Stimulated activated CD8-positive, alpha-beta memory T cell treated with anti-CD3 and anti-CD28 coated beads, Interleukin-15, amount 100 ng/mL, for 1 hour (primary cell): ENCODE measurements at places on chromosomes 2 and 18.

DNA sequence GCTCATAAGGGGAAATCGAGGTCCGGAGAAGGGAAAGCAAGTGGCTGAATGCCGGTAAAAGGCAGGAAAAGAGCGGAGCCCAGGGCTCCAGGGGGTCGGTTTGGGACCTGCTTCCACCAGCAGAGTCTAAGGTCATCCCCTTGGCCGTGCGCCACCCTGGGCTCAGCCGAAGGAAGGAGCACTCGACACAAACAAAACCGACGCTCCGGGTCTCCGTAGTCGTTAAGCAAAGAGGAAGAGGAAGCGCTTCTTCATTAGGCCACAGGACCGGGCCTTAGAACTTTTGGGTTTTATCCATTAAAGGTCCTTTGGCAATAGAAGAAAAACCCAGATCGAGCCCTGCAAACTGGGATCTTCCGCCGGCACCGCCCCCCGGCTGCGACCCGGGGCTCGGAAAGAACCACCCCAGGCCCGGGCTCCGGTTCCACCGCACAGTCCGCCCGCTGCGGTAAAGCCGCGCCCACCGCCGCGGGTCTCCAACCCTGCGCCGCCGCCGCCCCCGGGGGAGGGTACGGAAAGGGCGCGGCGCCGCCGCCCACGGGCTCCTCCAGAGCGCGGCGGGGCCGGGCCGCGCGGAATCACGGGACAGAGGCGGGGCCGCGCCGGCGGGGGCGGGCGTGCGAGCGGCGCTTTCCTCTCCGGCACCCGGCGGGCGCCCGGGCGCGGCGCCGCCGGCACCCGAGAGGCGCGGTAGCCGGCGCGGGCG is at the start of gene TTL:
TSS of gene TTL (plus strand) at position 629 of the 706 bp plus-strand sequence. CDS start 189 bp downstream, outside the sequence.
- DNase-seq, result peak; percentile 52

DNA sequence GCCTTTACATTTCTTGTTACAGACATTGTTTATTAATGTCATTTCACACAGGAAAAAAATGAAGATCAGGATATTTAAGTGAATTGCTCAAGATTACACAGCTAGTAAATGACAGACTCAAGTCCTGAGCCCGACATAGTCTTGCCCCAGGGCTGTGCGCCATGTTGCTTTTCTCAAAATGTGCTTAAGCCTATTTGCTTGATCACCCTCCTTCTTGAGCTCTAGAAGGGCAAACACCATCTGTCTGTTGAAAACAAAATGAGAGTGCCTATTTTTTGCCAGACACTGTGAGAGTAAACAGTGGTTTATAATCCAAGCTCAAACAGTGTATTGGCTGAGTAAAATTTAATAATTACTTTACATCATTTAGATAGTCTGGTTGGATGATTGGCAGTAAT is 34.8 kb upstream of the HNMT start:
- no peak for DNase-seq

DNA sequence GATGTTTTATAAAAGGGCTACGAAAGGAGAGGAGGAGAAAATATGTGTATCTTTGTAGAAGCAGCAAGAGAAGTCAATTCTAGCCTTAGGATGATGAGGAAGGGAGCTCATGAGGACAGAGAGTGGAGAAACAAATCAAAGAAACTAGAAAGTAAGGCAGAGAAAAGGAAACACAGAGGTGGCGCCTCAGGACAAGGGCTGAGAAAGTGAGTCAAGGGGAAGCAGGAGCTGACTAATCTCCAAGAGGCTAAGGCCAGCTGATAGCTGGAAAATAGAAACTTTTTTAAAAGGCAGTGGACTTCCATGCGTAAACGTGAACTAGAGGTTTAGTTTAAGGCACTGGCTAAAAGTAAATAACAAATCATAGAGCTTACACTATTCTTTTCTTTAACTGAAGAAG is 173.3 kb downstream of the ANKRD44 start:
- DNase-seq, result no peak

- no peak for DNase-seq
These were observed 31.8 kb upstream of the PPP4R3B start for GRCh38 chr2:55649211-55649610.

- DNase-seq, result no peak
These were observed 228.7 kb upstream of the SIX2 start for GRCh38 chr2:45237850-45238542.

DNA sequence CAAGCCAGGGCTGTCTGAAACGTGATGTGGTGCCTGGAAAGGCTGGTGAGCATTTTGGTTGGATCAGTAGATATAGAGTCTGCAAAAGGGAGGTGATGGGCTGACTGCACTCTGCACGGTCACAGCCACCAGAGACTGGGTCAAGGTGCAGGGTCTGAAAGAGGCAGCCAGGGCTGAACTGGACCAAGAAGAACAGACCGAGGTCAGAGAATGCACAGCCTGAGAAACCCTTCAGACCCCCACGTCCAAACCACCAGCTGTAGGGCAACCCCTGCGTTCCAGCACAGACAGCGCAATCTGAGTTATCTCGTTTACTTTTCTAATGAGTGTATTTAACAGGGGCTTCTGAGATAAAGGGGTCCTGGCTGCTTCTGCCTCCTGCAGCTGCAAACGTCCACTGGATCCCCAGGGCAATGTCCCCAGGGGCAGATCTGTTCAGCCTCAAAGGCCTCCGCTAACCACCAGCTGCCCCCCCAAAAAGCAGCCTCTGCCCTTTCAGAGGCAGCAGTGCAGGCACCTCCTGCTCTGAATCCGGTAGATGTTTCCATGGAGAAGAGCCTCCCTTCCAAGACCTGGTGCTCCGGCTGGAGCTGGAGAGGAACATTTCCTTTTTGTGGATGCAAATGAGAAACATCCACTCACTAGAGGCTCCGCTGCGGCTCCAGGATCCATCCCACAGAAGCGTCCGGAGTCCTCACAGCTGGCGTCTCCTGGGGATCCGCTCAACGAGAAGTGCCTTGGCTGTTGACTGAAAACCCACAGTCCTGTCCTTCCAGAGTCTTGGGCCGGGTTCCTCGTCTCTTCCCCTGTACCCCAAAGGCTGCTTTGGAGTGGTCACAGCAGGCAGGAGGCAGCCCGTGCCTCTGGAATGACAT is 970 bp upstream of the KCNG2 start:
- no peak for DNase-seq

DNA sequence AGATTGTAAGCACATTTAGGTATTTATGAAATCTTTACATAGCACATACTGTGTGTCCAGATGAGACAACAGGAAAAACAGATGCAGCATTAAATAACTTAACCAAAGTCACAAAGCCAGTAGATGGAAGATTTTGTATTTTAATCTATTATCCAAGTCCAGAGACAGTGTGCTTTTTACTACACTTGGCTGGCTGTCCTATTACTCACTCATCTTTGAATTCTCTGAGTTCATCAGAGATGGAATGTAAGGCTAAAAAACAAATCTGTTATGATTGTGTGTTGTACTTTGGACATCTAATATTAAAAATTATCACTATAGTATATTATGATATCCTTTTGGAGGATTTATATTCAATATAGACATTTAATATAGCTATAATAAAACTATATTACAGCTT is 1189.4 kb downstream of the DSC3 start:
- no peak for DNase-seq
